Adrenal gland (tissue), 19 donors: ENCODE measurements at places on chromosomes 1 and 21. TPM values are rescaled to one million over a fixed set of nuclear protein-coding genes. Genes with fewer than 3 reads are reported as not detected.

Gene TMEM61
- 6.8 TPM for polyA plus RNA-seq

Gene AXDND1
- 3.8 TPM for polyA plus RNA-seq

Gene MCOLN2
- 2.2 TPM for polyA plus RNA-seq

Gene SYCP1
- not detected for polyA plus RNA-seq

Gene DCLRE1B
- 1.1 TPM for polyA plus RNA-seq

Gene PRKAA2
- polyA plus RNA-seq = 0.90 TPM

Gene DDAH1
- polyA plus RNA-seq = 34.4 TPM

Gene TMOD4
- 0.84 TPM for polyA plus RNA-seq

Gene TRAF3IP3
- polyA plus RNA-seq = 3.8 TPM

Gene COL24A1
- 0.16 TPM for polyA plus RNA-seq
